ENCODE measurements at places on chromosomes 16 and 17.

GRCh38 chr17:156946-157345 lies 19.6 kb downstream of the SCGB1C2 start:
- no peak for DNase-seq

DNA sequence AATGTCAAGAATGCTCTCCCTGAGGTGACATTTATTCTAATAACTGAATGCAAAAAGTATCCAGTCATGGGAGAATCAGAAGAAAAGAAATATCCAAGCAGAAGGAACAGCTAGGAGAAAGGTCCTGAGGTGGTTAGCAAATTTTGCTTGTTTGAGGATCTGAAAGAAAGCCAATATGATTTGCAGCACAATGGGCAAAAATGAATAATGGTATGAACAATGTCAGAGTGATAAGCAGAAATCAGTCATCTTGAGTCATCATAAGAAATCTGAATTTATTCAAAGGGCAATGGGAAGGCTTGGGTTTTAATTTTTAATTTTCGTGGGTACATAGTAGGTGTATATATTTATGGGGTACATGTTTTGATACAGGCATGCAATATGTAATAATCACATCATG lies 68.5 kb downstream of the BRIP1 start:
- no peak for DNase-seq

DNA sequence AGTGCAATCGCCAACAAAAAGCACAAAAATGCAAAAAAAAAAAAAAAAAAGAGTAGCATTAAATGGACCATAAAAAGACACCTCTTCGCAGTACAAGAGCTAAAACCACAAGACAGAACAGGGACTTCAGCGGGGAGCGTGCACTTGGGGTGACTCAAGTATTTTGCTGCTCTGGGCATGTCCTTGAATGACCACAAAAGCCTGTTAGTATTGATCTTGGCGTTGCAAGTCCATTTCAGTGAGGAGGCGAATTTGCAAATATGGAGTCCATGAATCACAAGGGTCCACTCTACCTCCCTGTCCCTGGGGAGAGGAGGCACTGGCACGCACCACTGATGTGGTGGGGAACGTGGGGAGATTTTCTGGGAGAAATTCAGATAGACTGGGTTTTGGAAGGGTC lies 78.9 kb downstream of the CNGB1 start:
- DNase-seq = no peak

- DNase-seq = peak; percentile 7
Measured at GRCh38 chr16:10256784-10257641, 74.8 kb upstream of the GRIN2A start.

DNA sequence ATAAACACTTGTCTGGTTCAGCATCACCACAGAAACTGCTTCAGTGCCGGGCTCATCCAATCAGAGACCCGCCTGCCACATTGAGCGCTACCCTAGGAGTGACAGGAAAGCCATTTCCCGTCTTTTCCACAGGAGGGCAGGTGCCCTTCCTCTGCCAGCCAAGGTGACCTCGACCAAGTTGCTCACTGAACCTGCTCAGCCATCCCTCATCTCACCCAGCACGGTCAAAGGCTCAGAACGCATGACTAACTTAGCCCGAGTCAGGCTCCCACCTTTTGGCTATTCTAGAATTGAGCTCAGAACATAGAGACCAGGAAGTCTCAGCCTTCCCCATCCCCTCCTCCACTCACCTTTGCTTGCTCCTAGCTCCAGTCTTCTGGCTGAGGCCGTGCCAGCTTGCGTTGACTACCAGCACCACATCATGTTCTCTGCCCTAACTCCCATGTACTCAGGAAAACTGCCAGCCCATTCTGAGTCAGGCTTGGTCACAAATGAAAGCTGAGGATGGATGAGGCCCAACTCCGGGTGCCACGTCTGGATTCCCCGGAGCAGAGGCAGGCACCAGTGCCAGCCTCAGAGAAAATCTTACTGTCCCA lies 15.6 kb downstream of the MRPS23 start:
- DNase-seq = no peak

DNA sequence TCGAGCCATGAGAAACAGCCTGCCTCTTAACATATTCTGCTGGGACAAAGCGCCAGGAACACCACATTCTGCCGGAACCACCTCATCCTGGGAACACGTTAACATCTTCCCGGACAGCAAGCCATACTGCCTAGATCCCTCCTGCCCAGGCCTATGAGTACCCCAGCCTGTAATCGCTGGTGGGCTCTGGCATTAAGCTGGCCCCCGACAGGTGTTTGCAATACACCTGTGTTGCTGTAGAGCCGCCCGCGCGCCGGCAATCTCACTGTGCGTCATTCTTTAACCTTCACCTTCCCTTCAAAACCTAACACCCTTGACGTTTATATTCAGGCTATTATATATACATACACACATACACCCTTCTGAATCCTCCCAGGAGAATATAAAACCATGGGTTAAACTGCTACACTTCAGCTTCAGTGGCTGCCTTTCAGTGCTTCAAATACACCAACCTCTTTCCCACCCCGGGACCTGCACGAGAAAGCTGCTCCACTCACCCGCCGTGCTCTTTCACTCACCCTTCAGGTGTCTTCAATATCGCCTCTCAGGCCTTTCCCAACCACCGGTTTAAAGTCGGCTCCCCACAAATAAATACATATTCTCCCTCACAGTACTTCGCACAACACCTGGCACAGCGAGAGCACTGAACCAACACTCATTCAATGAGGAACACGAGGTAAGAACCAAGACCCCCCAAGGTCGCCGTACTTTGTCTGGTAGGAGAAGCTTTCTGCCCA lies 1.0 kb upstream of the ENDOV start:
- DNase-seq = no peak

GRCh38 chr17:74901353-74902135 lies 8.1 kb upstream of the FADS6 start:
- DNase-seq = no peak

DNA sequence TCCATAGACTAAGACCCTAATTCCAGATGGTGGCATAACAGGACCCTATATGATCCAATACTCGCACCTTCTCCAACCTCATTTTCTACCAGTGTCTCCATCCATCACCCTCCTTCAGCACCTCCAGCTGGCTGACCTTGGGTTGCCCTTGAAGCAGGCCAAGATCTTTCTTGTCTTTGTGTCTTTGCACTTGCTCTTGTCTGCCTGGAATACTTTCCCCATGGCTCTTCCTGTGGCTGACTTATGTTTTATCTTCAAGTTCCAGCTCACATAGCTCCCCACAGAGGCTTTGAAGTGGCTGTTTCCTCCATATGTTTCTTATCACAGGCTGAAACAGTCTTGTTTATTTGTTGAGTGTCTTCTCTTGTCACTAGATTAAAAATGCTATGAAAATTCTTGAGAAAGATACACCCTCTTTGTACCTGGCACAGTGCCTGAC lies 29.6 kb upstream of the MMD start:
- no peak for DNase-seq

GRCh38 chr16:59566446-59566845 lies 832.3 kb upstream of the GOT2 start:
- no peak for DNase-seq

- DNase-seq = no peak
Measured at GRCh38 chr17:38601539-38602351, 4.0 kb downstream of the SRCIN1 start.

DNA sequence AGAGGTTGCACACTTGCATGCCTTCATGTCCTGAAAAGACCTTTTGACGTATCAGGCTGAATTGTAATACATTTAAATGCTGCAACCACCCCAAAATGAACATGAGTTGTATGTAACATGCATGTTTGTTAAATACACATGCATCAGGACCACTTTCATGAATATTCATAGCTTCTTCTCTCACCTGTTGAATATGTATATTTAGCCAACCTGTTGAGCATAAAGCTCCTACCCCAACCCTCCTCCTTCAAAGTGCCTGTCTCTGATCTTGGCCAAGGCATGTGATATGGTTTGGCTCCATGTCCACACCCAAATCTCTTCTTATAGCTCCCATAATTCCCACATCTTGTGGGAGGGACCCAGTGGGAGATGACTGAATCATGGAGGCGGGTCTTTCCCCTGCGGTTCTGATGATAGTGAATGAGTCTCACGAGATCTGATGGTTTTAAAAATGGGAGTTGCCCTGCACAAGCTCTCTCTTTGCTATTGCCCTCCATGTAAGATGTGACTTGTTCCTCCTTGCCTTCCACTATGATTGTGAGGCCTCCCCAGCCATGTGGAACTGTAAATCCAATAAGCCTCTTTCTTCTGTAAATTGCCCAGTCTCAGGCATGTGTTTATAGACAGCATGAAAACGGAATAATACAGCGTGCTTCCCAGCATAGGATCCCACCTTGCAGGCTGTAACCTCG lies 3.8 kb upstream of the CRYM start:
- no peak for DNase-seq

DNA sequence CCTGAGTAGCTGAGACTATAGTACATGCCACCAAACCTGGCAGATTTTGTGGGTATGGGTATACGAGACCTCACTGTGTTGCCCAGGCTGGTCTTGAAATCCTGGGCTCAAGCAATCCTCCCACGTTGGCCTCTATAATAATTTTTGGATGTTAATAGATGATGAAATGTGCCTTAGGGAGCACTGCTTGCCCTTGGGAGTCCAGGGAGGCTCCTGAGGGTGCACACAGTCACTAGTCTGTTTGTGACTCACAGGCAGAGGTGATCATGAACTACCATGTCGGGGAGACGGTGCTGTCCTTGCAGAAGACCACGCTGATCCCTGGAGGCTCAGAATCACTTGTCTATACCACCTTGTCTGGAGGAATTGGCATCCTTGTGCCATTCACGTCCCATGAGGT lies 46.1 kb downstream of the SF3B3 start:
- DNase-seq = no peak

DNA sequence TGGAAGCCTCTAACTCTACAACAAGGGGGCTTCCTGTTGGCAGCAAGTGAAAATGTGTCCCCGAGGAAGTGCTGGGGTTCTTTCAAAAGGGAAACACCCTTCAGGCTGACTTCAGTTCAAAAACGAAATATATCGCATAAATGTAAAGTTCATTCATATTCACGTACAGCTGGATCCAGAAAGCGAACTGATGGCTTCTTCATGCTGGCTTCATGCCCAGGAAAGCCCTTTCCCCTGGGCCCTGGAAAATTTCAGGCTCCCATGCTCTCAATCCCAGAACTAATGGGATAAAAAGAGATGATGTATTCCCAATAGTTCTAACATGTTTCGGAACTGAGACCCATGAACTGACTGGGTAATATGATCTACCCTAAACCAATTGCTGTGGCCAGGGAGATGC lies 104.7 kb upstream of the CDH13 start:
- no peak for DNase-seq

GRCh38 chr16:1065469-1066128 lies 6.9 kb upstream of the SSTR5 start:
- no peak for DNase-seq

DNA sequence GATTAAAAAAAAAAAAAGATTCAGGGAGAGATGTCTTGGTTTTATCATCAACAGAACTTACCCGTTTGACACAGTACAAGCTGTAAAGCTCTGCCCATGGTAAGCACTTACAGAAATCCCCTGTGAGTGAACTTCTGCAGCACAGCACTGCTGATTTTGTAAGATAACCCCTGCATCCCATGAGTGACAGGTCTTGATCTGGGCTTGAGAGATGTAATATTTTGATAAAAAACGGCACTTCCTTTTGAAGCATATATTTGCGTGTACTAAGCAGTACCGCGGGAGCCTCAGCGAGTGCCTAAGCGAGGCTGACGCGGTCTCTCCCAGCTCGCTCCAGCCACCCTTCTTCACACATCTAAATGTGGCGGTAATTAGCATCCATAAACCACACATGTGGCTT lies 50.5 kb downstream of the IKZF3 start:
- peak; percentile 24 for DNase-seq

DNA sequence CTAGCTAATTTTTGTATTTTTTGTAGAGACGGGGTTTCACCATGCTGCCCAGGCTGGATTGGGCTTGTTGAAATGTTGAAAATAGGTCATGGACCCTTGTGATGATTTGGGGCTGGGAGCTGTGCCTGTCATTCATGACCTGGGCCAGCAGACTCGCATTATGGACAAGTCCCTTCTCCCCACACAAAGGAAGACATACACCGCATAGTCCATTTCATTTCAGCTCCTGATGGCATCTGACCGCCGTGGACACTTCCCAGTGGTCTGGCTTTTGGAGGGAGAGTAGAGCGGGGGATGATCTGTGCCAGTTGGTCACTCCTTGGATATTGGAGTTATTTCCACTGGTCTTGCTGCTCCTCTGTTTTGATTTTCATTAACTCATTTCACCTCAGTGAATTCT lies 34.8 kb downstream of the MPRIP start:
- no peak for DNase-seq

DNA sequence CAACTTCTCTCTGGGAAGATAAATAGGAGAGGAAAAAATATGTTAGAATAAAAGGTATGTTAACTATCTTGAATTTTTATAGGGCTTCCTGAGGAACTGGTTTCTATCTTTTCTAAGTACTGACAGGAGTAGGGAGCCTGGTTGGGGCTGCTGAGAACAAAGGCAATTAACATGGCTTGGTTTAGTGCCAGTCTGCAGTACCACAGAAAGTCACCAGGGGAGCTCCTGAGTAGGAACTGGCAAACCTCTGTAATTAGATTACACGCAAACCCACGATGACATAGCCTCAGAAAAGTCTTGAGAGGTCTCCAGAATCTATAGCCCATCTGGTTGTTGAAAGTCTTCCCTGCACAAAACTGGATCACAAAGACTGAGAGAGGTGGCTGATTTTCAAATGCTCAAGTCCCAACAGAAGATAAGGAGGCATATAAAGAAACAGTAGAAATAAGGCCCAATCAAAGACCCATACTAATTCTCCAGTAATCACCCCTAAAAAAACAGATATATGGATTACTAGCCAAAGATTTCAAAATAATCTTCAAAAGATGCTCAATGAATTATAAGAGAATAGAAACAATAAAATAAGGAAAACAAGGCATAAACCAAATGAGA lies 11.7 kb upstream of the CNTNAP4 start:
- DNase-seq = no peak

- no peak for DNase-seq
Measured at GRCh38 chr17:72474243-72474642, 353.4 kb downstream of the SOX9 start.

DNA sequence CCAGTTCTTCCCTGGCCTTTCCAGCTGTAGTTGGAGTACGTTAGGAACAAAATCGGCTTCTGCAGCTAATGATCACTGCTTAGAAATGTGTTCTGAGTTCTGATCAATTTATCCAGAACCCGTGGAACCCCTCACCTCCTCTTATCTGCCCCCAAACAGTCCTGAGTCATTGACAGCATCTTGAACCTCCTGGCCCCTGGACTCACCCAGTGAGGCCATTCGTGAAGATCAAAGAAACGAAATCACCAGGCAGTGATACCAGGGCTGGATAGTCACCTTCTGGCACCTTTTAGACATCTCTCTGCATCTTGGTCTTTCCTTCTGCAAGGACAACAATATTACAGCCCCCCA lies 17.0 kb upstream of the EXOC7 start:
- no peak for DNase-seq

- no peak for DNase-seq
Measured at GRCh38 chr16:57091975-57092785, at the start of gene CPNE2. TSS of gene CPNE2 (plus strand) at chr16:57092583. CDS start at chr16:57110743, 18,160 bp downstream.

- peak; percentile 22 for DNase-seq
Measured at GRCh38 chr16:72124761-72125634, 31.4 kb downstream of the DHX38 start.

GRCh38 chr17:58818654-58819053 lies 63.0 kb downstream of the PPM1E start:
- no peak for DNase-seq

Measured in activated gamma-delta T cell treated with anti-CD3 and anti-CD28 coated beads, Interleukin-2, amount 50 U/mL, for 16 hours (primary cell).